ENCODE measurements at places on chromosomes 1 and 21.

- DNase-seq: no peak
Measured at GRCh38 chr1:176051902-176052518, 155.1 kb downstream of the COP1 start.

DNA sequence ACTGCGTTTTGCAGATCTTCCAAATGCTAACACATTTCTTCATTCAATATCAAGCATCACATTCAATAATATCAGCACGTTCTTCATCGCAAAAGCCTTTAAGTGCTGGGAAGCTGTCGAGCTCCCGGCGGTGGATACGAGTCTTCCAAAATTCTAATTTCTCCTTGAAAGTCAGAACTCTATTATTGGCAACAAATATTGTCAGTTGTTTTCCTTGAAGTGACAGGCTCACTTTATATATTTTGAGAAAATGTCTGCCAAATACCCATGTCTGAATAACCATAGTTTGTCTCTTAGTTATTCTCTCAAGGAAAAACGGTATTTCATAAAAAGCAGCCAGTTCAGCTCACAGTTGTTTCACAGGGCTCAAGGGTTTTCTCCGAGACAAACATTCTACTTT lies 226.2 kb upstream of the C1orf174 start:
- no peak for DNase-seq

- DNase-seq: no peak
Measured at GRCh38 chr1:220432408-220432807, 95.5 kb upstream of the MARK1 start.

DNA sequence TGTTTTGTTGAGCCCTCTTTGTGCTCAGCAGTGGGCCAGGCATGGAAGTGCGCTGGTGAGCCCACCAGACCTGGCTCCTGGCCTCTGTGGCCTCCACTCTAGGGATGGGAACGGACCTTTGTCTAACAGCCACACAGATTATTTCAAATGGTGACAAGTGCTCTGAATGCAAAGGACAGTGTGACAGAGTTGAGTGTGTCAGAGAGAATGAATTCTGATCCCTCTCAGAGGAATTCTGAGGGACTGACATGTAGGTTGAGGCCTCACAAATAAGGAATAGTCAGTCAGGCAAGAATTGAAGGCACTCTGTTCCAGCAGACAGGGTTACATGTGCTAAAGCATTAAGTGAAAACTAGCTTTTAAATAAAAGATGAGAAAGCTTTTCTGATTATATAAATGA lies 11.3 kb upstream of the MAB21L3 start:
- DNase-seq: no peak

GRCh38 chr1:8796812-8797211 lies 20.6 kb downstream of the RERE start:
- DNase-seq: no peak

GRCh38 chr1:159831412-159832141 lies 4.9 kb downstream of the SLAMF8 start:
- no peak for DNase-seq

- no peak for DNase-seq
Measured at GRCh38 chr1:52925571-52926005, 1.5 kb upstream of the SCP2 start.

GRCh38 chr1:206900149-206900548 lies 2.9 kb downstream of the IL24 start:
- no peak for DNase-seq

- no peak for DNase-seq
Measured at GRCh38 chr1:153929981-153930948, 7.5 kb upstream of the GATAD2B start.

DNA sequence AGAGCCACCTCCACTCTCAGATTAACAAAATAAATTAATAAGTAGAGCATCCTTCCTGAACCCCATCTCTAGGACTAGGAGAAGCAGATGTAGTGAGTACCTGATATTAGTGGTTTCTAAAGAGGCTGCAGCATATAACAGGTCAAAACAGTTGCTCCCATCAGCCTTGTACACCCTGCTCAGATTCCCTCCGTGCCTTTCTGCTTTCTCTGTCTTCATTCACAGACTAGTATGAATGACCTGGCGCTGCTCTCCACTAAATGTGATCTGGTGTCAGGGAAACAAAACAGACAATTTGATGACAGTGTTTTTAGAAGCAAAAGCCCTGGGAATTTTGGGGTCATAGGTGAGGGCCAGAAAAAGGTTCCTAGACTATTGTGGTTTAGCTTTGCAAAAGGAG lies 8.3 kb downstream of the SESN2 start:
- no peak for DNase-seq

- DNase-seq: no peak
Measured at GRCh38 chr21:14543983-14544382, 2.1 kb downstream of the SAMSN1 start.

DNA sequence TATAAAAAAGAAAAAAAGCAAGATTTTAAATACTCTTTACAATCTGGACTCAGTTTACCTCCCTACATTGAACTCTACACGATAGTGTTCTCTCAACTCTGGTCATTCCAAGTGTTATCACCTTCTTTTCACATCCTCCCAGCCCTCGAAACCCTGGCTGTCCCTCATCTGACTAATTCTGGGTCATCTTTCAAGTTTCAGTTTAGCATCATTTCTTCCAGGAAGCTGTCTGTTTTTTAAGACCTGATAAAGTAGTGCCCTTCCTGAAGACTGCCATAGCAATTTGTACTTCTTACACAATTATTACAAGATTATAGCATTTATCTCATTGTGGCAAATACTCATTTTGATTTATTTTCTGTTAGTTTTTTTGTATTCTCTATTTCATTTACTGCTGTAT lies 1.2 kb downstream of the ALG14 start:
- no peak for DNase-seq

GRCh38 chr1:121517586-121518230 lies 332.9 kb downstream of the SRGAP2C start:
- no peak for DNase-seq

- DNase-seq: no peak
Measured at GRCh38 chr1:41631154-41631553, 146.7 kb upstream of the EDN2 start.

GRCh38 chr1:213997038-213997771 lies 9.4 kb downstream of the PROX1 start:
- DNase-seq: no peak

- no peak for DNase-seq
Measured at GRCh38 chr1:35603468-35603867, 30.4 kb downstream of the TFAP2E start.

Measured in stimulated activated CD4-positive, alpha-beta T cell treated with anti-CD3 and anti-CD28 coated beads, Interleukin-15, amount 100 ng/mL, for 1 hour (primary cell).